ENCODE measurements at places on chromosomes 2 and 18.

DNA sequence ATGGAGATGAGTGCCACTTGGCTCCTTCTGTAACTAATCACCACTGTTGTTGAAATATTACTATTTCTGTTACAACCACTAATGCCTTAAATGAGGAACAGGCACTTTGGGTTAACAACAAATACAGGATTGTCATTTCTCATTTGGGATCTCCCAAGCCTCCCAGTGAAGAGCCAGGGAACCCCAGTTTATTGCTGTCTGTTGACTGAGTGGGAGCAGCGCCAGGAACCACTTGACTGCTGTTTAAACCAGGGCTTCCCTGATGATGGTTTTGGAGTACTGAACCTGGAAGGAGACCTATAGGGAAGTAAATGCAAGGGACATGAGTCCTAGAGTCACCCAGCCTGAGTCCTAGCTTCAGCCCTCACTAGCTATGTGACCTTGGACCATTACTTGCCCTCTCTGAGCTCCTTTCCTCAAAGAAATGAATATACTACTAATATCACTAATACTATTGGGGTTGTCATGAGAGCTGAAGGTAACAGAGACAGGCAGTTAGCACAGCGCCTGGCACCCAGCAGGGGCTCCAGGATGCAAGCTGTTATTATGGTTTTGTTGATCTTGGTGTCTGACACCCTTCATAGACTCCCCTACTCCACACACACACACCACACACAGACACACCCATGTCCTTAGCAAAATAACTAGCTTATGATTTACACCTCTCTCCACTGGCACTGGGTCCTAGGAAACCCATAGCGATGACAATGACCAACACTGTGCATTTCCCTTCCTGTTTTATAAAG lies 104.2 kb upstream of the FZD7 start:
- H3K27ac ChIP-seq, result no peak overlapping the region
- H3K27me3 ChIP-seq, result peaks cover 2% of the 10 kb centered on the region
- H3K4me3 ChIP-seq, result no peak overlapping the region
- no peaks in the 10 kb centered on the region for H3K36me3 ChIP-seq

DNA sequence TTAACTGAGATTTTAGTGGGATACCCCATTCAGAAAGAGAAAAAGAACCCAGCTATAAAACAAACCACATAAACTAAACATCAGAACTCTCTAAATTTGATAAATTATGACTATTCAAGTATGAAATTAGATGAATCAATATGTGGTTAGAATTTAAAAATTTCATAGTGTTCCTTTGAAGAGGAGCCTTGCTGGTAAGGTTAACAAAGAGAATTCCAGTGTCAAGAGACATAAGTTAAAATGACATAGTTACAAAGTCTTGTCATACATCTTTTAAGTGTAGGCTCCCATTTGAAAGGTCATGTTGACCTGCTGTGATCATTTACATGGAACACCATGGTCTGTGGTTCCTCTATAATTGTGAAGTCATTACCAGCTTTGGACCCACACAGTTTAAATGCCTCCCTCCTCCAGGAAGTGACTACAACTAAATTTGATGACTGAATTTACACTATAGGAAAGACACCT lies 231.6 kb upstream of the ETAA1 start:
- H3K27ac ChIP-seq, result no peak overlapping the region
- no peaks in the 10 kb centered on the region for H3K27me3 ChIP-seq
- no peak for DNase-seq
- no peak overlapping the region for H3K4me3 ChIP-seq
- H3K36me3 ChIP-seq, result no peaks in the 10 kb centered on the region

DNA sequence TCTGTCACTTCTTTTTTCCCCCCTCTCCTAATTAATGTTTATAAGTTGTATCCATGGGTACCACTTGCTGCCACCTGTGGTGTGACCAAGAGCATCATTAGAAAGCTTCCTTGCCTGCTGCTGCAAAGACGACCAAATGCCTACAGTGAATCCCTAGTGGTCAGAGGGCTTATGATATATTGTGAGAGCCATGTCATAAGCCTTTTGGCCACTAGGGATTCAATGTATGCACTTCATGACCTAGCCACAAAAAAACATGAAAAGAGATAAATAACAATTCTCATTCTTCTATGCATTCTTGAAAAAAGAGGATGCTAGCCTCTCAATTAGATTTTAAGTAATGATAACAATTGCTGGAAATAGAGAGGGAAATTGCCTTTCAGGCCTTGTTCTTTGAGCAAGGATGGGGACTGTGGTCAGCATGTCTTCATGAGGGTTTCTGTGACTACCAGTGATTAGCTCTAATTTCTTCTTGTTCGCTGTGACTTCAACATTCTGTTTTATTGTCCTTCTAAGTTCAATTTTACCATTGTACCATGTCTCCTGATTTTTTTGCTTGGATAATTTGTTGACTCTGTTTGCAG lies 435.3 kb downstream of the TGIF1 start:
- H3K27me3 ChIP-seq, result no peaks in the 10 kb centered on the region
- no peak overlapping the region for H3K4me3 ChIP-seq

- H3K36me3 ChIP-seq, result no peaks in the 10 kb centered on the region
- no peak overlapping the region for H3K27ac ChIP-seq
- peaks cover 20% of the 10 kb centered on the region for H3K27me3 ChIP-seq
- no peaks in the 10 kb centered on the region for H3K4me1 ChIP-seq
- H3K4me3 ChIP-seq, result no peak overlapping the region
These were observed 27.2 kb upstream of the FAM136A start for GRCh38 chr2:70328921-70329561.

GRCh38 chr2:240892356-240892755 lies 3.6 kb downstream of the MAB21L4 start:
- H3K36me3 ChIP-seq, result no peaks in the 10 kb centered on the region
- H3K27ac ChIP-seq, result no peak overlapping the region
- DNase-seq, result no peak
- H3K4me3 ChIP-seq, result no peak overlapping the region
- H3K27me3 ChIP-seq, result peaks cover 8% of the 10 kb centered on the region

DNA sequence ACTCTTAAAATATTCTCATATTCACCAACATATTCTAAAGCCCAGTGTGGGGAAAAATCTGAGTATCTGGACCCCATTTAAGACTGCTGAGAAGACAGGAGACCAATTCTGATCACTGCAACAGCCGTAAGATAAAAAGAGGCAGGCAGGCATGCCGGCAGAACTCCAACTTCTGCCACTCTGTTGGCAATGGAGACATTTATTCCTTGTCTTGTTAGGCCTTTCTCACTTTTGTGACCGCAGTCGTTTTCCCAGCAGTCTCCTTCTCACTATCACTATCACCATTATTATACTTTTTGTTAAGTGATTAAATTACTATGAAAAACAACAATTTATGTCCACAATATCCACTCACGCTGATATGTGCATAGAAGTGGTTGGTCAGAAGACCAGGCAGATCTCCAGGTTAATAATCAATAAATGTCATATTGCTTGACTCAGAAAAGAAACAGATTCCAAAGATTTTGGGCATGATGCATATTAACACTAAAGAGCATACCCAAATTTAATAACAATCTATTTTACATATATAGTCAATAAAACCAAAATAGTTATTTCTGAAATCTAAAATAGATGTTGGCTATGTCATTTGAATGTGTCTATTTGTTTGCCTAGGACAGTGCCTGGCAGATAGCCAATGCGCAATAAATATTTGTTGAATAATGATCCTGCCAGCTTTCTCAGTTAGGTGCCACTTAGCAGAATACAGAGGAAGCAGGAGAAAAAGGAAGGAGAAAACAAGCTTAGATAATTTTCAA lies 38.2 kb downstream of the SESTD1 start:
- no peaks in the 10 kb centered on the region for H3K27me3 ChIP-seq
- no peak for DNase-seq
- H3K36me3 ChIP-seq, result no peaks in the 10 kb centered on the region
- H3K27ac ChIP-seq, result no peak overlapping the region
- no peaks in the 10 kb centered on the region for H3K4me1 ChIP-seq

- H3K27me3 ChIP-seq, result no peaks in the 10 kb centered on the region
- no peaks in the 10 kb centered on the region for H3K4me1 ChIP-seq
- no peak overlapping the region for H3K27ac ChIP-seq
- H3K4me3 ChIP-seq, result no peak overlapping the region
- no peaks in the 10 kb centered on the region for H3K36me3 ChIP-seq
These were observed 71.3 kb upstream of the LYPD6 start for GRCh38 chr2:149259136-149259535.

GRCh38 chr18:46431522-46432171 lies 225.4 kb downstream of the LOXHD1 start:
- no peaks in the 10 kb centered on the region for H3K36me3 ChIP-seq
- no peak overlapping the region for H3K27ac ChIP-seq
- H3K27me3 ChIP-seq, result no peaks in the 10 kb centered on the region
- DNase-seq, result no peak
- no peaks in the 10 kb centered on the region for H3K4me1 ChIP-seq

GRCh38 chr18:10343778-10344177 lies 110.7 kb upstream of the APCDD1 start:
- no peaks in the 10 kb centered on the region for H3K27me3 ChIP-seq
- no peak for DNase-seq
- no peaks in the 10 kb centered on the region for H3K4me1 ChIP-seq
- H3K27ac ChIP-seq, result no peak overlapping the region

DNA sequence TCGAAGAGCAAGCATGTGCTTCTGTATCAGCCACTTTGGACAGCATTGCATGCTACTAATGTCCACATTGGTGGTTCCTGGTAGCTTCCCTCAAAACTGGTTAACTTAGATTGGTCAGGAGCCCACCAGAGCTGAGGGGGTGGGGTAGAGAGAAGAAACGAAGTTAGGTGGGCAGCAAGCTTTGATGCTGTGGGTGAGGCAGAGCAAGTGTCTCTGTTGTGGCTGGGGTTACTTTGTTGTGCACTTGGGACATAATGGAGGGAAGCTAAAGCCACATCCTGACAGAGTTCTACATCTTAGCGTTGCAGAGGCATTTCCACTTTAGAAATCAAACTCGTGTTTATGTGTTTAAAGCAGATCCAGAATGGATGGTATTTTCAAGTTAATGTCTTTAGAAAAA lies 82.7 kb downstream of the FAM168B start:
- H3K27me3 ChIP-seq, result peaks cover 13% of the 10 kb centered on the region
- no peak overlapping the region for H3K4me3 ChIP-seq
- no peaks in the 10 kb centered on the region for H3K4me1 ChIP-seq

DNA sequence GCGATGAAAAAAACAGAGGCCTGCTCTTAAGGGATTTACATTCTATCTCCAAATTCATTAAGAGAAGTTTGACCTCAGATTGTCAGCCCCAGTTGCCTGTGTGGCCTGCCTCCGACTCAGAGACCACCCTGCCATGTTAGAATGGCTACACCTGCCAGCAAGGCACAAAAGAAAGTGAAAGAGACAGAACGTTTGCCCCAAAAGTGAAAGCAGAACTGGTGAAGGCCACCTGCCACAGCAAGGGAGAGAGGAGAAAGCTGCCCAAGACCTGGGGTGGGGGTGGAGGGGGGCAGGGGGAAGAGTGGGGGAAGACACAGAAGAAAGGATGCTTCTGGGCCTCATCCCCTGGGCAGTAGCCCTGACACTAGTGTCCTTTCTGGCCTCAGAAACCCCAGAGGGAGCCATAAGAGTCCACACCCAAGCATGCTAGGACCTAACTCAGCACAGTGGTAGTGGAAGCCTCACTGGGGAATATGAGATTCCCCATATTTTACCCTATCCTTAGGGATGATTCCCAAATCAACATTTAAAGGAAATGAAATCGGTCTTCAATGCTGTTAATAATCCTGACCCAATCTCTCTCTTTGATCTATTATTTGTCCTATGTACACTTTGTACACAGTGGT lies 389.7 kb downstream of the TXNL1 start:
- no peak overlapping the region for H3K4me3 ChIP-seq
- H3K27me3 ChIP-seq, result no peaks in the 10 kb centered on the region

- no peaks in the 10 kb centered on the region for H3K36me3 ChIP-seq
- DNase-seq, result no peak
- no peak overlapping the region for H3K4me3 ChIP-seq
- no peaks in the 10 kb centered on the region for H3K4me1 ChIP-seq
- no peak overlapping the region for H3K27ac ChIP-seq
These were observed 667.7 kb downstream of the SOCS6 start for GRCh38 chr18:70956554-70956953.

DNA sequence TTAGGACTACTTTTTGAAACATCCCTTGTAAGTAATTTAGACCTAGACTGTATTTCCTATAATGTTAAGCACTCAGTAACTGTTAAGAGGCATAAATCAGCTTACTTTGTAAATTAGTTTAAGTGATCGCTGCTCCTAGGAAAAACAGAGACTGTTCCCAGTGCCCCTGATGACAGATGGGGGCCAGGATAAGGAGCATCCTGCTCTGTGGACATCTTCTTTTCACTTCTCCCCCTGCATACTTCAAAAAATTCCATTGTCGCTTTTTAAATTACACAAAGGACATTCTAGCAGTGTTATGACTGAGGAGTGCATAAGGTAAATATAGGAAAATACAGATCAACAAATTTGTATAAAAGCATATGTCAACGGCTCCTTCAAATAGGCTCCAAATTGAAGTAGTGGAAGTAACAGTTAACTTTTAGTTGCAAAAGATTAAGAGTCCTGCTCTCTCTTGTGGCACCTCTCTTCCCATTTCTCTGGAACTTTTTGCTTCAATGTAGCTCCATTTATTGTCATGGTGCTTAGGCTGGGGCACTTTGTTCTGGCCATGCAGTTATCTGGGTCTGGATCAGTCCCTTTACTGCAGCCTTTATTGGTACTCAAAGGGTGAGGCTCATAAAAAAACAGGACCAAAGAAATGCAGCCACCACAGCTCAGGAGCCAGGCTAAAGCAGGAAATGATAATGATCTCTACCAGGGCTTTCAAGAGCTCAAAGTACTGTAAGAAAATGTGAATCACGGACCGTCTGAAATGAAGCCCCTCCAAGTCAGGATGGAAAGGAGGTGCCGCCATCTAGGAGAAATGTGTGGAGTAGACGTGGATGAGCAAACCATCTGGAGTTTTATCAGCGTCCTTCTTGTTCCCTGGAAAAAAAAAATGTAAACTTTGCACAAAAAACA lies 162.1 kb upstream of the ZNF516 start:
- no peaks in the 10 kb centered on the region for H3K36me3 ChIP-seq
- no peak overlapping the region for H3K27ac ChIP-seq
- H3K4me1 ChIP-seq, result no peaks in the 10 kb centered on the region
- DNase-seq, result no peak
- H3K4me3 ChIP-seq, result no peak overlapping the region

All from IMR-90 (cell line).